Skin of body (tissue), 3 donors: ENCODE measurements at places on chromosomes 7 and 10. TPM values are rescaled to one million over a fixed set of nuclear protein-coding genes. Genes with fewer than 3 reads are reported as not detected.

- DNase-seq: no peak
Observed at GRCh38 chr7:134454277-134454676, 4.6 kb downstream of the AKR1B1 start.

DNA sequence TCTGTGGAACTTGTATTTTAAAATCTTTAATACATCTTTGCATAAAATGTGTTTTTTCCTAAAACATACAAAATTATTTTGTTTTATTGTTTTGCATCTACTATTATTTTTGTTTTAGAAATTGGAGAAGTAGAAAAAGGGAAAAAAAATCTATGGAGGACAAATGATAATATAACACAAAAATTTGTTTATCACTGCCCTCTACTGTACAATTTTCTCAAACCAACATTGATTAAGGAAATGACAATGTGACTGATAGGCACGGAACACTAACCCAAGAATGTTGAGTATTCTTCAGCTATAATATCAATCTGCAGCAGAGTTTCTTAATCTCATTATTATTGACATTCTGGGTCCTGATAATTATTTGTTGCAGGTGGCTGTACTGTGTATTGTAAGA lies 9.5 kb upstream of the ING3 start:
- no peak for DNase-seq

FZD1 gene
- total RNA-seq: 15.9 TPM

DNA sequence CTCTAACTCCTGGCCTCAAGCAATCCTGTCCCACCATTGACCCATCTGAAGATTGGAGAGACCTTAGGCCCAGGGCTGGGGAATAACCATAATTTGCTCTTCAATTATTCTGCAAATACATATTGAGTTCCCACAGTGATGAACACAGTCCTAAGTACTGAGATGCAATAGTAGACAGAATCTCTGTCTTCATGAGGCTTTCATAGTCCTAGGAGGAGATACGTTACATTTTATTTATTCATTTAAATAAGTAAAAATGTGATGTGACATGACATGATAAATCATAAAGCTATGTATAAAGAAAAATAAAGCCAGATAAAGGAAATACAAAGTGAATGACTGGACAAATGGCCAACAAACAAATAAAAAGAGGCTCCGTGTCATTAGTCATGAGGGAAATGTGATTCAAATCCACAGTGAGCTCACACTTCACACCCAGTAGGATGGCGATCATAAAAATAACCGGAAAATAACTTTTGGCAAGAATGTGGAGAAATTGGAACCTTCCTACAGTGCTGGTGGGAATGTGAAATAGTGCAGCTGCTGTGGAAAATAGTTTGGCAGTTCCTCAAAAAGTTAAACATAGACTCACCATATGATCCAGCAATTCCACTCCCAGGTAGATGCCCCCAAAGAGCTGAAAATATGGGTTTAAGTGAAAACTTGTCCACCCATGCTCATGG lies 52.1 kb upstream of the JCAD start:
- no peak for DNase-seq

DNA sequence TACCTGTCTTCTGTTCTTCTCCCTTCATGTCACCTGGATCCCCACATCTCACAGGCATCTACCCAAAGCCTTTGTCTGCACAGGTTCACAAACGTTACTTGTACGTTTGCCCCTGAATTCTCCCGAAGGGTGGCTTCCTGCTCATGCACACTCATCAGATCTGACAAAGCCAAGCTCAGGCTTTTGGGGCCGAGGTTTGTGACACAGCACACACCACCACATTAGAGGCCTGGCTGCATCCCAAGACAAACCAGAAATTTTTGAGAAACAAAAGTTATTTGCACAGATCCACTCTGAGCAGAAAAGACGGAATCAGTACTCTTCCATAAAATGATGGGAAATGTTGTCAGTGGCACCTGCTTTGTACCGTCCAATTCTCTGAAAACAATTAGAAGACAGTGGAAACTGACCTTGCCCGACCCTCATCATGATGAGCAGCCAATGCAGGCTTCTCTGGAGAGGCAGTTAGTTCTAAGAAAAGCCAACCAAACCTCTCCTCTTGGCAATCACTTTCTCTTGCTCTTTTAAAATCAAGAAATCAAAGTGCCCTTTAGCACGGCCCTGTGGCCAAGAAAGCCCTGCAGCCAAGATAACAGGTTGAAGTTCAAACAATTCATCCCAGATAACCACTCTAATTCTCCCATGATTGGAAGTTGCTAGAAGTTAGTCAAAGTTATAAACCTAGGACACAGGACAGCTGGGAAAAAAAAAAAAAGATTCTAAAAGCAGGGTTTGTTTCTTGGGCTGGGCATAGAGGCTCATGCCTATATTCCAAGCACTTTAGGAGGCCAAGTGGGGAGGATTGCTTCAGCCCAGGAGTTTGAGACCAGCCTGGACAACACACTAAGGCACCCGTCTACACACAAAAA lies 13.6 kb upstream of the SVIL start:
- no peak for DNase-seq

DNA sequence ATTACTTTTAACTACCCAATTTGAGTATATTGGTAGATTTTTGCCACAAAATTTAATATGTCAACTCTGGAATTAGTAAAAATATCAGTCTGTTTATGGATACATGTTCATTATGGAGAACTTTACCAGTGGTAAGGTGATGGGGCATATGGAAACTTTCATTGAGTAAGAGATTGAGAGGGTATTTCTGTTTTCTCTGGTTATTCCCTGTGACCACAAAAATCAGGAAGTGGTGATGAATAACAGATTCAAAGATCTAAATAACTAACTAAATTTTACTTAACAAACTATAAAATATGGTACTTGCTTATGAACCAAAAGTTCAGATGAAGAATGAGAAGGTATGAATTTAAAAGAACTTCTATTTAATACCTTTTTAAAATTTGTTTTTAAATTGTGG lies 22.1 kb upstream of the STEAP4 start:
- no peak for DNase-seq
